Left ventricle myocardium inferior (tissue), 1 donor: ENCODE measurements at places on chromosomes 1 and 21.

- DNase-seq, result no peak
These were observed 266.7 kb downstream of the LMO4 start for GRCh38 chr1:87595384-87595781.

- no peak for DNase-seq
These were observed 940 bp upstream of the PRKCZ start for GRCh38 chr1:2049225-2049717.

- DNase-seq, result no peak
These were observed 23.2 kb upstream of the LRP8 start for GRCh38 chr1:53350853-53351767.

DNA sequence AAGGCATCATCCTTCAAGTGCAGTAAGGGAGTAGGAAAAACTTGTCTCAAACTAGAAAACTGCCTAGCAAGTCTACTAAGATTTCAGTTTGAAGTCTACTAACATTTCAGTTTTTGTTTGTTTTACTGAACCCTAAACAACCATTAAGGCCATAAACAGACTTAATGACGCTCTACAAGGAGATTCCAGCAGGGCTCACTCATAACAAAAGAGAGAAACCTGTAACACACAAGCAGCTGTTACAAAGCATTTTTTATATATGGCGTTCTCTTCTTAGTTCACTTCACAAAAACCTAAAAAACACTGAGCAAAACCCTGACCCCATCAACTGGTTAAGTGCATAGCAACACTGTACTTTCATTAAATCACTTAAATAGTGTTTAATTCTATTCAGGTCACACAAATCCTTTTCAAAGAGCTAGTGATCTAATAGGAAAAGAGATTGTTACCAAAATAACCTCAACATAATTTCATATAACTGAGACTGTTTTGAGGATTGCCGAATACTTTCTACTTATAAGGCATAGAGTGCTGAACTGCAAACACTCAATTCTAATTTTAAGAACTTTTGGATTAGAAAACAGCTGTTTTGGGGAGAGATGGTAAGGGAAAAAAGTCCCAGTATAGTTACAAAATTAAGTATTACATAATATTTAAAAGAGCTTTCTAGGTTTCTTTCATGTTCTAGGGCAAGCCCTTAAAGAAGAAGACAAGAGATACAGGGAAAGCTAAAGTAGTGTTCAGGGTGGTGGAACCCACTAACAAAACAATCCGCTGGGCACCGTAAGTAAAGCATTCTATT lies 1.4 kb downstream of the B3GALNT2 start:
- no peak for DNase-seq
